ENCODE measurements at places on chromosomes 2 and 18. TPM values are rescaled to one million over a fixed set of nuclear protein-coding genes. Genes with fewer than 3 reads are reported as not detected.

- H3K27ac ChIP-seq = no peak overlapping the region
- no peaks in the 10 kb centered on the region for H3K27me3 ChIP-seq
- no peak for DNase-seq
Observed at GRCh38 chr2:239202836-239203235, 198.0 kb downstream of the HDAC4 start.

DNA sequence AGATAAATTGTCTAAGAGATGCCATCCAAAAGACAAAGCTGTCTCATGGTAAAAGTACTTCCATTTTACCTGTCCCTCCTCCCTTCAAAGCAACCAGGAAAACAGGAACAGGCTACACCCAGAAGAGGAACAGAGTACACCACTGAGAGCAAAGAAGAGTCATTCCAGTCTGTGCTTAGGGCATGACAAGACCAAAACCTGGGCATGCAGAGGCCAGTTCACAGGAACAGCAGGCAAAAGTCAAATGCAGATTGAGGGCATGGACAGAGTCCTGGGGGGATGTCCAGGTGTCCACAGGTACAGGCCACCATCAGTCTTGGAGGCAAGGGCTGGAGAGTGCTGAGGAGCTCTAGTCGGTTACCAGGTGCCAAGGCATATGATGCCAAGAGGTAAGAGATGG, 23.7 kb downstream of the PLEK start:
- peaks cover 40% of the 10 kb centered on the region for H3K4me1 ChIP-seq
- DNase-seq = no peak
- peaks cover 2% of the 10 kb centered on the region for H3K27me3 ChIP-seq
- no peak overlapping the region for H3K4me3 ChIP-seq

DNA sequence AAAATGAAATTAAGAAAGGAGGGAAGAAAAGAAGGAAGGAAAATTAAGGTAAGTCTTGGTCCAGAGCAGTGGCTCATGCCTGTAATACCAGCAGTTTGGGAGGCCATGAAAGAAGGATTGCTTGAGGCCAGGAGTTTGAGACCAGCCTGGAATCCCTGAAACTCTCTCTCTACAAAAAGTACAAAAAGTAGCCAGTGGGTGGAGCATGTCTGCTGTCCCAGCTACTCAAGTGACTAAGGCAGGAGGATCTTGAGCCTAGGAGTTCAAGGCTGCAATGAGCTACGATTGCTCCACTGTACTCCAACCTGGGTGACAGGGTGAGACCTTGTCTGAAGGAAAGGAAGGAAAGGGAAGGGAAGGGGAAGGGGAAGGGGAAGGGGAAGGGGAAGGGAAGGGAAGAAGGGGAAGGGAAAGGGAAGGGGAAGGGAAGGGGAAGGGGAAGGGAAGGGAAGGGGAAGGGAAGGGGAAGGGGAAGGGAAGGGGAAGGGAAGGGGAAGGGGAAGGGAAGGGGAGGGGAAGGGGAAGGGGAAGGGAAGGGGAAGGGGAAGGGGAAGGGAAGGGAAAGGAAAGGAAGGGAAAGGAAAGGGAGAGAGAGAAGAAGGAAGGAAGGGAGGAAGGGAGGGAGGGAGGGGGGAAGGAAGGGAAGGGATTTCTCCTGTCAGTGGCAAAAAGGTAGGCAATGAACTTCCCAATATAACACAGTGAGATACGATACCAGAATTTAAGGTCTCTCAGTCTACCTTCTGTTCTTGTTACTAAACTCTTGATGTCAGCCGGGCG, 412.8 kb downstream of the CMPK2 start:
- H3K27ac ChIP-seq = no peak overlapping the region
- H3K4me1 ChIP-seq = no peaks in the 10 kb centered on the region
- no peak overlapping the region for H3K4me3 ChIP-seq
- DNase-seq = no peak
- peaks cover 2% of the 10 kb centered on the region for H3K27me3 ChIP-seq

GRCh38 chr2:62369541-62370202, 136.3 kb downstream of the TMEM17 start:
- H3K36me3 ChIP-seq = no peaks in the 10 kb centered on the region
- no peak overlapping the region for H3K27ac ChIP-seq
- no peak for DNase-seq
- H3K4me1 ChIP-seq = no peaks in the 10 kb centered on the region
- H3K27me3 ChIP-seq = no peaks in the 10 kb centered on the region
- H3K4me3 ChIP-seq = no peak overlapping the region

- H3K4me1 ChIP-seq = peaks cover 11% of the 10 kb centered on the region
- H3K4me3 ChIP-seq = no peak overlapping the region
- H3K36me3 ChIP-seq = no peaks in the 10 kb centered on the region
- no peak for DNase-seq
Observed at GRCh38 chr2:23618265-23618664, 233.3 kb downstream of the KLHL29 start.

GRCh38 chr2:46241344-46241743, 55.9 kb upstream of the EPAS1 start:
- DNase-seq = no peak
- H3K4me3 ChIP-seq = no peak overlapping the region

DNA sequence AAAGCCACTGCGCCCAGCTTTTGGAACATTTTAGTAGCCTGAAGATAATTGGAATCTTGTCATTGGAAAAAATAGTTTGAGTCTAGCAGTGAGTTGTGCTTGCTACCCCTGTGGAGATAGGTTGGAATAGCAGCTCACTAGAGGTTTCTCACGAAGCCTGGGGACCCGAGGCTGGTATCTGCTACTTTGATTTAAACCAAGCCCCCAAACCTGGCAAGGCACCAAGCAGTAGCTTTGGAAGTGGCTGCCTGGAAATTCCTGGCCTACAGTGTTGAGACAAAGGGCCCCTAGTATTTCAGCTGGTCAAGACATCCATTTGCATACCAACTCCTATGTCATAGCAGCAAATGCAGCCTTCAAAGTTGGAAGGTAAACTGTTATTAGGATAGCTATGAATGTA, 42.1 kb downstream of the NOP58 start:
- no peaks in the 10 kb centered on the region for H3K27me3 ChIP-seq
- peaks cover 48% of the 10 kb centered on the region for H3K36me3 ChIP-seq
- H3K4me1 ChIP-seq = peaks cover 4% of the 10 kb centered on the region

DNA sequence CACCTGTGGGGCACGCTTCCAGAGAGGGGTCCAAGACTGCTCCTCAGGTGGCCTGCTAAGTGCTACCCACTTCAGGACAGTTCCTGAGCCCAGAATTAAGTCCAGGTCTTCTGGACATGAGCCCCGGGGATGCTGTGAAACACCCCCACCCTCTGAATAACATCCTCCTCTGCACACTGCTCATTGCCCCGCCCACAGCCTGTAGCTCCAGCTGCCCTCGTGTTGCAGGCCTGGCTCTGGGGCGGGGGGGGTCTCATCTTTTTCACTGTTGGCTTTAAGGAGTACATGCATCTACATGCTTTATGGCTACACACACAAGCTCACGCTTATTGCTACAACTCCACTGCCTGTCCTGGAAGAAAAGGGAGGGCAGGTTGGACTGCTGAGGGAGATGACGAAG, 92.8 kb downstream of the PTGR3 start:
- no peak overlapping the region for H3K4me3 ChIP-seq
- DNase-seq = no peak
- no peak overlapping the region for H3K27ac ChIP-seq
- H3K27me3 ChIP-seq = no peaks in the 10 kb centered on the region
- H3K4me1 ChIP-seq = peaks cover 3% of the 10 kb centered on the region
- no peaks in the 10 kb centered on the region for H3K36me3 ChIP-seq

The CYP27C1 gene
- not detected for total RNA-seq

The LRP1B gene
- total RNA-seq = not detected

The POMC gene
- 4.8 TPM for total RNA-seq
